Effector CD4-positive, alpha-beta T cell (primary cell): ENCODE measurements at places on chromosomes 1 and 21.

DNA sequence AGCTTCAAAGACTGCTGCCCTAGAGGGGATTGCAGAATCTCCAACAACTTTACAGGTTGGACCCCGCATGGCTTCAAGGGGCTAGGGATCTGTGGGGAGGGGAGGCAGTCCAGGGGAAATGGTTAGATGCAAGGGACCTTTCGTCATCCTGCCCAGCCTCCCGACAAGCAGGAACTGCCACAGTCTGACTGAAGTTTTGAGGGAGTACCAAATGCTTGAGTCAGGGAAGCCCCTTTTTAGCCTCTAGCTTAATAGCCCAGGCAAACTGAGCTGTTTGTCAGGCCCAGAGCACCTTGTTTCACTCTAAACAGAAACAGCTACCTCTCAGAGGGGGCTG lies 1.1 kb downstream of the TOR3A start:
- DNase-seq = no peak

DNA sequence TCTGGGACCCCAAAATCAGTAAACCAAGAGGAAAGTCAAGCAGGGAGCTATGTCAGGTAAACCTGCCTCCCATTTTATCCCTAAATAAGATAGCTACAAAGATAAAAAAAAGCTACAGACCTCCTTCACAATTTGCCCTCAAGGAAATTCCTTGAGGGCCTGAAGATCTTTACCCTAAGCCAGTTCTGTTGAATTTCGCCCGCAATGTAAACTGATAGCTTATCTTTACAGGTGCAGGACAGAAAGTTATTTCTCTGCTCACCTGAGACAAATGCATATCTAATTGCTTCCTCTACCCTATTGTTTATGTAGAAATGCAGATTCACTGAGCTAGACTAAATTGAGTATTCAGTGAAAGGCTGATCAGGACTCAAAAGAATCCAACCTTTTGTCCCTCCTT lies 153.4 kb upstream of the CHRM3 start:
- no peak for DNase-seq

GRCh38 chr1:172466795-172467407 lies 23.0 kb upstream of the PIGC start:
- no peak for DNase-seq

DNA sequence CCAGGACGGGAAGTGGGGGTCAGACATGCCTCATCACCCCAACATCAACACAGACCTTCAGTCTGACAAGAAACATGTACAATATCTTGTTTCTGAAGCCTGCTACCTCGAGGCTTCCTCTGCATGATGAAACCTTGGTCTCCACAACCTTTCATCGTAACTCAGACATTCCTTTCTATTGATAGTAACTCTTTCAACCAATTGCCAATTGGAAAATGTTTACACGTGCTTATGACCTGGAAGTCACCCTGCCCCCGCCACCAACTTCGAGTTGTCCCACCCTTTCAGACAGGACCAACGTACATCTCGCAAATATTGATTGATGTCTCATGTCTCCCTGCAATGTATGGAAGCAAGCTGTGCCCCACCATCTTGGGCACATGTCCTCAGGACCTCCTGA lies 159.5 kb downstream of the ETS2 start:
- DNase-seq = no peak

- DNase-seq = no peak
These were observed 145.6 kb downstream of the NR5A2 start for GRCh38 chr1:200173097-200173618.

GRCh38 chr1:119409731-119410130 lies 5.2 kb upstream of the HSD3B2 start:
- no peak for DNase-seq

DNA sequence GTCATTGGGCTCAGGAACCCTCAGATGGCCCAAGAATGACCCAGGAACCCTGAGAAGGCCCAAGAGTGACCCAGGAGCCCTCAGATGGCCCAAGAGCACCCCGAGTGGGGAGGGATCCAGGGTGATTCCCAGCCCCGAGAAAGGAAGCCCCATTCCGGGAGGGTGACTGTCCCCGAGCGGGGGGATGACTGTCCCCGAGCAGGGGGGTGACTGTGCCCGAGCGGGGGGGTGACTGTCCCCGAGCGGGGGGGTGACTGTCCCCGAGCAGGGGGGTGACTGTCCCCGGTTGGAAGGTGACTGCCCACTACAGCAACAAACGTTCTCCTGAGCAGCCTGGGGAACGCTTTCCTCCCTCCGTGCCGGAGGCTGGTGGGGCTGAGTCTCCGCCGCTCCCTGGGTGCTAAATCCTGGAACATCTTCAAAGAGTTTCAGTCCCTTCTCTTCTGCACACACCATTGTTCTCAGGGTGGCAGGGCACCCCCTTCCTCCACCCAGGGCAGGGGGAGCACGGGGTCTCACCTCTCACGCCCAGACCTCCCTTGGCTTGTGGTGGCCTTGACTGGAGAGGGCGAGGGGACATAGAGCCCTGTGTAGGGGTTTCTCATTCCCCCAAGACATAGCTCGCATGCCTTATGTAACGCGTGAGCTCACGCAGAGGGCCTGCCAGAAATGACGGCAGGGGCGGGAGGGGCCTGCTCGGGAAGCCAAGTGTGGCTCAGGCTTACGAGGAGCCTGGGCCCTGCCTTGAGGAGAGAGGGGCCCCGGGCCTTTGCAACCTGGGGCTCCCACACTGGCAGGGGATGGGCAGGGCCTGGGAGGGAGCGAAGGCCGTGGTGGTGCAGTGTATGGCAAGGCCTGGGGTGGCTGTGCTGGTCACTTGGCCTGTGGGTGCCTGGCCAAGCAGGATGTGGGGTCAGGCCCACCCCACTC lies 14.3 kb upstream of the SKI start:
- no peak for DNase-seq

DNA sequence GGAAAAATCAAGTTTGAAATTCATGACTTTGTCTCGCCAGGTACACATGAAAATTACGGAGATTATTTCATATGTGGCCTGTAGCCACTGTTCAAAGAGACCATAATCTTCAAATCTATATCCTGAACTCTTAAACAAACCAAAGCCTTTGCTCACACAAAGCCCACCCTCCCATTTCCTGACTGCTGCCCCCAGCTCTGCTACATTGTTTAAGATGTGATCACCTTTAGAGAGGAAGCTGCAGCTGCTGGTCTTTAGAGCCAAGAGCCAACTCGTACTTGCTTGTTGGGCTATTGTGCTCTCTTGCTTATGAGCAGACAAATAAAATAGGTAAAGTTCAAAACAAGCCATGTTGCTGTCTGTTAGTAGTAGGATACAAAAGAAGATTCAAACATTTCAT lies 71.9 kb downstream of the DTL start:
- no peak for DNase-seq

DNA sequence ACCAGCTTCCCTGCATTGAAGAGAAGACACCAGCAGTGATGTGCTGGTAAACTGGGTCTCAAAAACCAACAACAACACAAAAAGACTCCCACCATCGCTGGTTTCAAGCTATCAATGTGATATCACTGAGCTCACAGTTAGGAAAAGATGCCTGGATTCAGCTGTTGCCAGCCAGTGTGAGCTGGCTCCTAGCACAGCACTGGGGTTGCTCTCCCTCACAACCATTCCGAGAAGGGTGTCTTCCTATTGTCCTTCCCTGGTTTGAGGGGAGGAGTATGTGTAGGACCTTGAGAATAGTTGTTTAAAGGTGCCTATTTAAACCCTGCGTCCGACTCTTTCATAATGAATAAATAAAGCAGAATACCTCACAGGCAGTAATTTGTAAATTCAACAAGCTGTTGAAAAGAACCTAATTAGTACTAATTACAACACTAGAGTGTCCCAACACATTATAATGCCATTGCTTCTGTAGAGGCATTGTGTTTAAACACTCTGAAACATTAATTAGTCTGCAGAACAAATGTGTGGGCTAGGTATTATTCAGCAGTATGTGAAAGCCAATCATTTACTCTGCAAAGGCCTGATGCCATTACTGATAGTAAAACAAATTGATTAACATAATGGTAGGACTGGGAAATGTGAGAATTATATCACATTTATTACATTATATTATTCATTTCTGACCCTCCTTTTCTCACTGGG lies 17.2 kb downstream of the NIBAN1 start:
- DNase-seq = no peak

DNA sequence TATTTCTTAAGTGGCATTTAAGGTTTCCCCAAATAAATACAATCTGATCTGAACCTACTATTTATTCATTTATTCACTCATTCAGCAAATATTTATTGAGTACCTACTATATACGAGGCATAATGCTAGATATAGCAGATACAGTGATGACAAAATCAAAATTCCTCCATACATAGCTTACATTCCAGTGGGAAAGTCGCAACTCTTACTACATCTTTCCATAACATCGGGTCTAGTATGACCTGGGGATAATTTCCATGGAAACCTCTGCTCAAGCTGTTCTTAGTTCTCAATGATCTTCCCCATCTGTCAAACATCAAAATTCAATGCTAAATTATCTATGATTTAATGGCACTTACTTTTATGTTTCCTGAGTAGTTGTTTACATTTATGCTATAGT lies 70.8 kb upstream of the PRKACB start:
- DNase-seq = no peak

DNA sequence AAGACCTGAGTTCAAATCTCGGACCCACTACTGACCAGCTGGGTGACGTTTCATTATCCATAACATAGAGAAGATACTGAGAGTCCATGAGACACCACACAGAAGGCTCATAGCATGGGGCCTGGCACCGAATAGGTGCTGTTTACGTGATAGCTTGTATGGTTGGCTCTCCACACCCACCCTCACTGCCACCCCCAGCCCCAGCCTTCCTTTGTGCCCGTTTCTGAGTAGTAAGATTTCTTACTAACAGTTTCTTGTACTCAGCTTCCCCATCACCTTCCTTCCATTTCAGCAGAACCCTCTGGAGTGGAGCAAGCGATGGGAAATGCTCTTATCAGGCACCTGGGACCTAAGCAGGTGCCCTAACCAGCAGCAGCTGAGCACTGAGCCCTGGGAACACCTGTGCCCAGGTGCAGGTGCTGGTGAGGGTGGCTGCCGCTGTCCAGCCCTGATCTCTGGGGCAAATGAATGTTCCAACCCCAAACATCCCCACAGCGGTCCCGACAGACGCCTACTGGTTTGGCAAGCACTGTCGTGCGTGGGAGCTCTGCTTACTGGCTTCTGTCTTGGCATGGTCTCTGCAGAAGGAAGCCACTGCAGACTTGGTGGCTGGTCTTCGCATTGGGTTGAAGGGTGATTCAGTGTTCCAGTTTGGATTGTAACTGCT lies 225.4 kb downstream of the CAMTA1 start:
- no peak for DNase-seq

GRCh38 chr1:26583646-26584485 lies 54.3 kb downstream of the RPS6KA1 start:
- DNase-seq = no peak

DNA sequence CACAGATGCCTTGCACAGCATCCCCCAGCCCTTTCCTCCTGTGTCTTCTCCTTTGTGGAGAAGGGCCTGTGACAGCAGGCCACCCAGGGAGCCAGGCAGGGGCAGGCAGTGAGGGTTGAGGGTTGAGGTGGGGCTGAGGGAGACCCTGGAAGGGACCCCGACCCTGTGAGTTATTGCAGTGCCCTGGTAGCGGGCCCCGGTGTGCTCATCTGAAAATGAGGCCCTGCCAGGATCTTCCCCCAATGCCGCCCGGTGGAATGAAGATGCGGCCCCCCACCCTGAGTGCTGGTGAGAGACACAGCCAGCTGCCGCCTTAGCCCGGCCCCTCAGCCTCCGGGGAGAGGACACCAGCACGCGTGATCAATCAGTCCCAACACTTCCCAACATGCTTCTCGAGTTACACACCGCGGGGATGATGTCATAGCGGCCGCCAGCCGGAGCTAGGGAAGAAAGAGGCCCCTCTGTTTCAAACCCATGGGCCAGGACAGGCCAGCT lies 36.2 kb upstream of the ACTRT2 start:
- DNase-seq = no peak

GRCh38 chr1:35717911-35718476 lies 690 bp downstream of the C1orf216 start:
- no peak for DNase-seq

DNA sequence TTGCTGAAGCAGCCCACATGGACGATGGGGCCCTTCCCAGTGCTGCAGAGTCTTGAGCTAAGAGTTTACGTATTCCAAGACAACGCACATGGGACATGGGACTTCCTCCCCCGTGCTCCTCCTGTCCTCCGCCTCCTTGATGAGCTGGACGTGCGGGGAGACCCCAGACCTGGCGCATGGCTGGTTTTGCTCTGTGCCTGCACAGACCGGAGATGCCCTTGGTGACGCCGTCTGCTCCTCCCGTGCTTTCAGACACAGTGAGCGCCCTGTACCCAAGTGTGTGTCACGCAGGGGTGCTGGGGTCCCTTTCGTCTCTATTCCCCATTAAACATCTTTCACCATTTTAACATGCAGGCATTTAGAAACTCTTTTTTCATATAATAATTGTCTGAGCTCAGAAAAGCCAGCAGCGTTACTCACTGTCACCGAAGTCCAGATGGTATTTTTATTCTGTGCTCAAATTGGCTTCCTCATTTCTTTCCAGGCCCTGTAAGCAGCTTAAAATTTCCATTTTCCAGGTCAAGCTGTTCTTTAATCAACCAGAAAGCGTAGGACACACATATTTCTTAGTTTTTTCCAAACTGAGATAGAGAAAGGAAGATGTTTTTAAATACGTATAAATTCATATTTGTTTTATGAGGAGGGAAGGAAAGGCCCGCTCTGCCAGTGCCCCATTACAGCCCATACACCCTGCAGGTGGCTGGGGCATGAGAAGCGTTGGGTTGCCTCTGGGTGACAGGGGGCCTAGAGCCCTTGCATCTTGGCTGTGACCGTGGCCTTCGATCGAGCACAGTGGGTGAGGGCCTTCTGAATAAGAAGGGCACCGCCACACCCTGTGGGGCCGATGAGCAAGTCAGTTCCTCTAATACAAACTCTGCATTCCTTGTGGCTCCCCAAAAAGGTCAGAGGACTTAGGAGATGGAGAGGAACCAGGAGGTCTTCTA lies 17.9 kb upstream of the ZBTB21 start:
- no peak for DNase-seq

DNA sequence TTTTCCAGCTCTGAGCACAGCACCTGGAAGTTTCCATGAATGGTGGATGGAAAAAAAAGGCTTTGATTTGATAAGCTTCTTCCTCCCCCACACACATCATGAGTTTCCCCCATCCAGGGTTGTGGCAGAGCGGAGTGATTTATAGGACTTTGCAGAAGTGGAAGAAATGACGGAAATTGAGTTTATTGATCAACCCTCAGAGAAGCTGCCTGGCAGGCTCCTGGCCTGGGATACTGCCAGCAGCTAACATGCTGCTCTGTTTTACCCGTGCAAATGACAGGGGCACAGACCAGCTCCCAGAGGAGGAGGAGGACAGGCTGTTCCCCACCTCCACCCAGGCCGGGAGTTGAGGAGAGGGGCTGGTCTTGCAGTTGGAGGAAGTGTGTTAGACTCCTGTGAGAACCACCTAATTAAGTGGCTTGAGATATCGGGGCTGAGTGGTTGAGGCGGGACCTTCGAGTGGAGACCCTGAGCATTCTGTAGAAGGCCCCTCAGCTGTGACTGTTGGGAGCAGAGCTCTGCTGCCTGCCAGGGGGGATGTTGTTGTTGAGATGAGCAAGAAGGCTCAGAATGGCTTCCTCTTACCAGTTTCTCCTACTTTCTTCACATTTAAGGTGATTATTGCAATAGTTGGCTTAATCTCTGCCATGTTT lies 21.8 kb downstream of the ADORA1 start:
- DNase-seq = no peak
